ENCODE measurements at places on chromosomes 4 and X.

- no peak for DNase-seq
Measured at GRCh38 chr4:7351014-7351413, 83.7 kb downstream of the PSAPL1 start.

DNA sequence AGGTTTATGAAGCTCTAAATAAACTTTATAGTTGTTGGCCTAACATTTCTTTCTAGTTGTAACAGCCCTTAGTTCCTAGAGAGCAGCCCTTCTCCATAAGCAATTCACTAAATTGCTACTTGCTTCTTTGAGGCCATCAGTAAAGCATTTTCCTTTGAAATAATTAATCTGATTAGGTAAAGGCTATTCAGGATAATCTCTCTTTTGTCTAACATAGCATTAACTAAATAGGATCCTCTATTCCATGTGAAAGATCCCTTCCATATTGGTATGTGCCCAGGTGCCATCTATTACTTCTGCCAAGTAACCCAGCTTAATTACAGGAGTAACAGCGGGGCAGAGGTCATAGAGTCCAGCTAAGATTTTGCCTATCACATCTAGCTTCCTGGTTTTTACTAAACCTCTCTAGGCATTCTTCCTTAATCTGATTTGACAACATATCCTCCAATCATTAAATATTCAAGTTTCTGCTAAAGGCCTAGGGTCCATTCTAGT is 1408.0 kb downstream of the PCDH18 start:
- no peak for DNase-seq

DNA sequence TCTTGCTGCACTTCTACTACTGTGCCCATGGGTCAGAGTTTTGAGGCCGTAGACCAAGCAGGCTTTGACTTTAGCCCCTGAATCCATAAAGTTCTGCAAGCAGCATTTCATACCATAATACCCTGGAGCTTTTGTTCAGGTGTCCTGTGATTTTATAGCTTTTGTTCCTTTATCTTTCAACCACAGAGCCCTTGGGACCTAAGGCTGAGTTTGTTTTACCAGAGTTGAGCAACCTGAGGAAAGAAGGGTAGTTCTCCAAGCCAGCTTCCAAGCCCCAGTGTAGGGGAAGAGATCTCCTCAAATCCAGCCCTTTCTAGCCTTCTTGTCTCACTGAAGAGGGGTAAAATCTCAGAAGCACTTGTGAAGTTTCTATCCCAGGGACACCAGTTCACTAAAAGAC is 35.1 kb downstream of the MAGED2 start:
- no peak for DNase-seq

DNA sequence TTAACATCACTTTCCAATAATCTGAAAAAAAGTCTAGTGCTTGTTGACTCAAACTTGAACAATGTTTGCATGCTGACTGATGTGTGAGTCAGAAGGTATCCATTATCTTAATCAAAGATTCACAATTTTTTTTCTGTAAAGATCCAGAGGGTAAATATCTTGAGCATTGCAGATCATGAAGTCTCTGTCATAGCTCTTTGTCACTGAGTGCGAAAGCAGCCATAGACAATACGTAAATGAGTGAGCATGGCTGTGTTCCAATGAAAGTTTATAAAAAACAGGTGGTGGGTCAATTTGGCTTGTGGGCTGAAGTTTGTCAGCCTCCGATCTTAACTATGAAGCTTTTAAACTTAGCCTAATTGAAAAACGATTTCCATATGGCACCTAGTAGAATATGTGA is 37.7 kb downstream of the NHS start:
- peak; percentile 14 for DNase-seq

DNA sequence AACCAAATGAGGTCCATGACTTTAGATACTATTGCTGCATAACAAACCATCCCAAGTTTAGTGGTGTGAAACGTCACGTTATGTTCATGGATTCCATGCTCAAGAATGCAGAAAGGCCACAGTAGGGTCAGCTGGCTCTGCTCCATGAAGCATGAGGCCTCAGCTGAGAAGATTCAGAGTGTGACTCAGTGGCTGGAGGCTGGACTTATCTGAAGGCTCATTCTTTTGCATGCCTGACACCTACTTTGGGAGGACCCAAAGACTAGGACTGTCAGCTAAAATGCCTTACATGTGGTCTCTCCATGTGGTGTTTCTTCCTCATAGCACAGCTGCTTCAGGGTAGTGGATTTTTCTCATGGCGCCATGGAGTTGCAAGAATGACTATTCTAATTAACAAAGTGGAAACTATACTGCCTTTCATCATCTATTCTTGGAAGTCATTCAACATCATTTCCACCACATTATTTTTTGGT is 11.5 kb upstream of the CCDC149 start:
- no peak for DNase-seq

DNA sequence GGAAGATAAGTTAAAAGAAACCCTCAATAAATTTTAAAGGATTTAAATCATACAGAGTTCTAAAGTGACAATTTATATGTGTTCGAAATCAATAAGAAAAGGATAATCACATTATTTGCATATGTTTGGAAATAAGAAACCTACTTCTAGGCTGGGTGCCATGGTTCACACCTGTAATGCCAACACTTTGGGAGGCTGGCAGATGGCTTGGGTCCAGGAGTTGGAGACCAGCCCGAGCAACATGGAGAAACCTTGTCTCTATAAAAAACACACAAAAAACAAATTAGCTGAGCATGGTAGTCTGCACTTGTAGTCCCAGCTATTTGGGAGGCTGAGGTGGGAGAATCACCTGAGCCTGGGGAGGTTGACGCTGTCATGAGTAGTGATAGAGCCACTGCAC is 8.1 kb upstream of the SAP30 start:
- no peak for DNase-seq

All from SK-N-SH (cell line).